Hematopoietic multipotent progenitor cell treated with erythropoietin and hydrocortisone succinate and interleukin-3 and kit ligand, for 4 days (in vitro differentiated cells): ENCODE measurements at places on chromosomes 4 and X.

- no peak for DNase-seq
Observed at GRCh38 chr4:25258980-25259578, 25.2 kb downstream of the PI4K2B start.

DNA sequence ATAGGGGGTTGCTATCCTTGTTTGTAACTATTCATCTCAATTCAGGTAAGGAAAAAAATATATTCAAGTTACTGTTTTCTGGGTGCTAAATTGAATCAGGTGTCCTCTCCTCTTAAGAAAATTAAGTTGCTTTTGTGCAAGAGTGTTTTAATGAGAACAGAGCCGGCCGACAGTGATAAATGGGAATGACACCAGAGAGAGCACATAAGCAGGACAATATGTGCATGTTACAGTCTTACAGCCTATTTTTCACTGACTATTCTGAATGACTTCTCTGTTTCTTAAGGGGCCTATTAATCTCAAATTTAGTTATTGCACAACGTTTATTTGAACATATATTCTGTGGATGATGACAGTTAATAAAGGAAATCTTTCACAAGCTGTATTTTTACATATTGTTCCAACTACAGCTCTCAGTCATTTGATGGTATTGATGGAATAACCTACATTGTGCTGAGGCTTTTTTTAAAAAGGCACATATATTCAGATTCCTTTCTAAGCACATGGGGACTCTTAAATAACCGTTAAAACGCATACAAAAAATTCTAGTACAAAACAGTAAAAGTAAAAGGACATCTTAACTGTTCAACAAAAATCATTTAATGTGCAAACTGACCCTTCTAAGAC lies 68.4 kb downstream of the SLC10A7 start:
- DNase-seq: no peak

DNA sequence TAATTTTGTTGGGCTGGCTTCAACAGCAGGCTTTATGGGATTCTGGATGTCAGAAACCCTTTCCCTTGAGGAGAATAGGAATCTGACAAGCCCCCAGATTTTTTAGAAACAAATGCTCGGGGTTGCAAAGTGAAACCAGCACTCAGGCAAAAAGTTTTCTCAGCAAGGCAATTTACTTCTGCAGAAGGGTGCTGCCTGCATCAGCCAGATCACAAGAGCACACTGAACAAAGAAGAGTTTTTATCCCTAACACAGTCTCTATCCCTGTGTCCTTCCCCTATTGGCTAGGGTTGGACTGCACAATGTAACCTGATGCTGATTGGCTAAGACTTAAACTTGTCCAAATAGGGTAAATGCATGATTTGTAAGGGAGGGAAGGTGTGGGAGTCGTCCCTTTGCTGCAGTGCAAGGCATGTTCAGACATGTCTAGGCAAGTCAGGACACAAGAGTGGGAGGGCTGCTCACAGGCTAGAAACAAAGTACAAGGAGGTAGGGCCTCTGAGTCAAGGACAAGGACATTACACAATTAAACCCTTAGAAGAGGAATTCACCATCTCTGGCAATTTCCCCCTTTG lies 175.8 kb downstream of the CCNG2 start:
- no peak for DNase-seq

GRCh38 chrX:140723121-140723715 lies 13.7 kb downstream of the LINC00632 start:
- DNase-seq: no peak

- DNase-seq: no peak
Observed at GRCh38 chr4:175874306-175874705, 62.2 kb upstream of the GPM6A start.

DNA sequence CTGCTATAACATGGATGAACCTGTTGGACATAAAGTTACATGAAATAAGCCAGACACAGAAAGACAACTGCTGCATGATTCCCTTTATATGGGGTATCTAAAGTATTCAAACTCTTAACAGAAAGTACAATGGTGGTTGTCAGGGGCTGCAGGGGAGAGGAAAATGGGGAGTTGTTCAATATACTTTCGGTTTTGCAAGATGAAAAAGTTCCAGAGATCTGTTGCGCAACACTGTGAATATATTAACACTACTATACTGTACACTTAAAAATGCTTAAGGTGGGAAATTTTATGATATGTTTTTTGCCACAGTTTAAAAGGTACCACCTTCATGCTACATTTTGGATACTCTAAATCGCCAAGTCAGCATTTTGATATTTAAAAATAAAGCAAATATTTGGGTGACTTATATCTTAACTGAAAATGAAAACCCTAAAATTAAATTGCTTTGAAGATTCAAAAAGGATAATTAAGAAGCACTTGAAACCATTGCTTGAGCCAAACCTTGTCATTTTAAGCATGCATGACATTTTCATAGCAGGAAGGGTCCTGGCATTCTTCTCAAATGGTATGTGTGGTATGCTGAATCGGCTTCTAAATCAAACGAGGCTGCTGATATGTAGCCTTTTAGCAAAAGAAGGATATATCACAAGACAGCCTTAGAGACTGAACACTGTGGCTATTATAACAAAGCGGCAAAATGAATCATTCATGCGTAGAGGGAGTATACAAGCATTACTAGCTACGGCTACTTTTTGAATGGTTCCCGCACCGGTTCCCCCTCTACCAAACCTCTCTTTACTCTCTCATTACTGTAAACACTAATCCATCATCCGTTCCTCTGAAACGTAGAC lies 607.1 kb upstream of the DIPK2B start:
- peak; percentile 57 for DNase-seq

- DNase-seq: no peak
Observed at GRCh38 chrX:40671126-40671525, 23.8 kb upstream of the CXorf38 start.

GRCh38 chr4:16858275-16858752 lies 40.1 kb downstream of the LDB2 start:
- DNase-seq: no peak

DNA sequence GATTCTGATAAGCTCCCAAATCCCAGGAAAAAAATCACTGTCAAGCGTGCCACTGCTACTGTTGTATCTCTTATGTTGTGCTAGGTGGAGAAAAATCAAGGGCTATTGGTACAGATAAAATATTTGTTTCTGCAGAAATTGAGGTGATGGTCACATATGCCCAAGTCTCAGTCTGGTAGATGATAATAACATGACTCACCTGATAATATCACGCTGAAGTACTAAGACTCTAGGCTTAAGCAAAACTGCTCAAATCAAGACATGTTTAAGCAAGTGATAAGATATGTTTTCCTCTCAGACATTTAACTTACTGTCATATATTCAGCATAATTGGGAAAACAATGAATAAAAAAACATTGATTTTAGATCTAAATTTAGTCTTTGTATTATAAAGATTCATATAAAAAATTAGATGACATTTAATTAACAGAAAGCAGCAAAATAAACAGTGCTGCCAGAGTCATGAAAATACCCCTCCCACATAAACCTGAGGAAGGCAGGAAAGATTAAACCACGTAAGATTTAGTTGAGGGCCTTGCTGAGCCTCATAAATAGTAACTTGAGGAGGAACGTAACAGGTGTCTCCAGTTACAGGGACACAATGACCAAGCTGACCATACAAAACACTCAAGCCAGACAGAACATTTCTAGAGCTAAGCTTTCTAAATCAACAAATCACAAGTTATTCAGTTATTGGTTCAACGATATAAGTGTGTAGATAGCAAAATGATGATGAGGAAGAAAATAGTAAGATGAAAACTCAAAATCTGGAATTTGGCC lies 143.5 kb downstream of the CHM start:
- DNase-seq: no peak

GRCh38 chrX:103413705-103414387 lies 37.5 kb downstream of the BEX3 start:
- no peak for DNase-seq

DNA sequence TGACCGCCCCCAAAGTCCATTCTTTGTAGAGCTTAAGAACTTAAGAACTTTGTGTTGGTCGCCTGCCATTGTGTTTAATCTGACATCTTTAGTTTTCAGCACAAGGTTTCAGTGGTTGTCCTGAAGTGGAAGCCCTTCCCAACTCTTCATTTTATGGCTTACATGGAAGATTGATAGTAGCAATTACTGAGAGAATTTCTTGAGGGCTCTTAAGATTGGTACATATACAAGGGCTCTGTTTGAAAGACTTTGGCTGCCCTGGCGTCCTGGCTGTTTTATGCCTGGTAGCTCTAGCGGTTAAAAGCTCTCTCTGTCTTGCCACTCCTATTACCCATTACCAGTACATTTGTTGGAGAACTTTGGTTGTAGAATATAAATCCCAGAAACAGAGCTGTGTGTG lies 75.0 kb downstream of the KDM6A start:
- DNase-seq: no peak

DNA sequence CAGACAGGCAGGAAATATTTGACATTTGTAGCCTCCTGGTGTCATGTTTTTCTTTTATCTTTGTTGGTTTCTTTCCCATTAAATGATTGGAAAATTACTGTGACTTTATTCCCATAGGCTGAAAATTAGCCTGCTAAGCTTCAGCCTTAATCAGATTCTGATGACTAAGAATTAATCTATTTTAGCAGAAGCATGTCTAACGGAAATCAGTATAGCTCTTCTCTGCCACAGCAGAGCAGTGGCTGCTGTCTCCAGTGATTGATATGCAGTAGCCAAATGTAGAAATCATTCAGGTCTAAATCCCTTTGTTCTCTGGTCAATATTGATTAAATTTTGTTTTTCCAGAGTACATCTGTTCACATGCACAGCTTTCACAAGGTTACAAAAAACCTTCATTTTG lies 199.3 kb downstream of the GC start:
- DNase-seq: no peak

GRCh38 chr4:85955620-85956292 lies 404.1 kb downstream of the MAPK10 start:
- DNase-seq: peak; percentile 67

- DNase-seq: no peak
Observed at GRCh38 chrX:3516051-3516541, 169.6 kb upstream of the MXRA5 start.

GRCh38 chr4:174332741-174333493 lies 49.2 kb downstream of the CEP44 start:
- DNase-seq: no peak

GRCh38 chr4:15718465-15718864 lies 15.6 kb downstream of the BST1 start:
- no peak for DNase-seq

DNA sequence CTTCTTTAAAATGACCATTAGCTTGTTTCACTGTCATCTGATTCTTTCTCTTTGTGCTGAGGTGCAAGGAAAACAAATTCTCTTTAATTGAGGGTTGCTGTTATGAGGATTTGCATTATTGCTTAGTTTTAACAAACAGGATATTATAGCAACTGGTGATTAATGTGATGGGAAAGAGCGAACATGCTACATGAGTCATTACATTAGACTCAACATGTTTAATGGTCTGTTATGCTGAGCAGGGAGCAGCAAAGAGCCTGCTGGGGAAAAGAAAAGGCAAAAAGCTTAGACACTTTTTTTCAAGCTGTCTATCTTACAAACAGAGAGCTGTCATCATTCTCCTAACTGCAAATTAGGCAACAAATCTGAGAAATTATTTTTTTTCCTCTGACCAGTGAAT lies 230.5 kb upstream of the LCORL start:
- DNase-seq: no peak

DNA sequence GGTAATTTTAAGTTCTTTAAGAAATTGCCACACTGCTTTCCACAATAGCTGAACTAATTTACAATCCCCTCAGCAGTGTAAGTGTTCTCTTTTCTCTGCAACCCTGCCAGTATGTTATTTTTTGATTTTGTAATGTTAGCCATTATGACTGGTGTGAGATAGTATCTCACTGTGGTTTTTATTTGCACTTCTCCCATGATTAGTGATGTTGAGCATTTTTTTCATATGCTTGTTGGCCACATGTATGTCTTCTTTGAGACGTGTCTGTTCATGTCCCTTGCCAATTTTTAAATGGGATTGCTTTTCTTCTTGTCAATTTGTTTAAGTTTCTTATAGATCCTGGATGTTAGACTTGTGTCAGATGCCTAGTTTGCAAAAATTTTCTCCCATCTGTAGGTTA lies 86.1 kb downstream of the BMP3 start:
- peak; percentile 58 for DNase-seq

- no peak for DNase-seq
Observed at GRCh38 chr4:150215601-150216000, 137.4 kb downstream of the DCLK2 start.

DNA sequence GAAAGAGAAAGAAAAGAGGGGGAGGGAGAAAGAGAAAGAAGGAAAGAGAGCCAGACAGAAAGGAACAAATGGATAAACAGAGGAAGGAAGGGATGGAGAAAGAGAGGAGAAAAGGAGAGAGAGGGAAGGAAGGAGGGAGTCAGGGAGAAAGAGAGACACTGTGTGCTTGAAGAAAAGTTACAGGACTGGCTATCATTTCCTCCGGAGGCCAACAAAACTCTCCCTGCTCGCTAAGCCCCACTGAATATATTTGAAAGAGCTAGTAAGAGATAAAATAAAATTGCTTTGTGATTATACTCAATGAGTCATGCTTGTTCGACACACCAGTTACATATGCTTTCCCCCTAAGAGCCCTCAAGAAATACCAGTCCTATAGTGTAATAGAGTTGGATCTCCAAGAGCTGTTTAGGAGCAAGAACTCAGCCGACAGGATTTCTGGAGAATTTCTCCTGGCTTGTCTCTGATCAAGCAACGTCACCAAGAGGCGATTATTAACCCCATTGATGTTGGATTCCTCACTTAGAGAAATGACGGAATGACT lies 102.2 kb downstream of the MXRA5 start:
- DNase-seq: no peak
